ENCODE measurements at places on chromosomes 16 and 17. TPM values are rescaled to one million over a fixed set of nuclear protein-coding genes. Genes with fewer than 3 reads are reported as not detected.

The NDRG4 gene
- total RNA-seq = 27.6 TPM

The ARRB2 gene
- total RNA-seq = 12.3 TPM

The MEIOB gene
- total RNA-seq = 0.38 TPM

The KRTAP9-4 gene
- not detected for total RNA-seq

The SEPTIN12 gene
- total RNA-seq = not detected

The ZFPM1 gene
- total RNA-seq = 1.4 TPM

The MEOX1 gene
- not detected for total RNA-seq

The TBC1D3D gene
- not detected for total RNA-seq

The GINS3 gene
- 34.0 TPM for total RNA-seq

The PSMB10 gene
- 28.8 TPM for total RNA-seq

The STH gene
- not detected for total RNA-seq

DNA sequence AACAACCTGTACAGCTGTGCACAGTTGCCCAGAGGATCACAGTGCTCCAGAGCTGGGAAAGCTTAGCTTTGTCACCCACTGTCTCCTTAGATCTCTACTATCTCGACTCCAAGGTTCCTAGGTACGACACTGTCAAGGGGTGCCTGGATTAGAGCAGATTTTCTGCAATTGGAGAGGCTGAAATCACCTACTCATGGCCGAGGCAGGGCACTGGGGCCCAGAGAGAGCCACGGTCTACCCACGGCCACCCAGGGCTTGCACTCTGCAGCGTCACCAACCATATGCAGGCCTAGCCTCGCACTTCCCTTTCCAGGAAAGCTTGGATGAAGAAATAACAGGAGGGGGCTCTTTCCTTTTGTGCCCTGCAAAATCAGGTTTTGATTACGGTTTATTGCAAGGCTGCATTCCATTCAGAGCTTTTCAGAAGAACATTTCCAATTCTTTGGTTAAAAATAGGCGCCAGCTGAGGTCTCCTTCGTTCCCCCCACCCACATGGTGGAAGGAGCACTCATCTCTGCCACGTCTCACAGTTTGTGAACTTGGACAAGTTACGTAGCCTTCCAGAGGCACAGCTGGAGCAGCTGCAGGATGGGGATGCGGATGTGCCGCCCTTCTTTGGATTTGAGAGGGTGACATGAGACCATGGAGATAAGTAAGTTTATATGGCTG, 80.0 kb downstream of the IRX5 start:
- DNase-seq = no peak

DNA sequence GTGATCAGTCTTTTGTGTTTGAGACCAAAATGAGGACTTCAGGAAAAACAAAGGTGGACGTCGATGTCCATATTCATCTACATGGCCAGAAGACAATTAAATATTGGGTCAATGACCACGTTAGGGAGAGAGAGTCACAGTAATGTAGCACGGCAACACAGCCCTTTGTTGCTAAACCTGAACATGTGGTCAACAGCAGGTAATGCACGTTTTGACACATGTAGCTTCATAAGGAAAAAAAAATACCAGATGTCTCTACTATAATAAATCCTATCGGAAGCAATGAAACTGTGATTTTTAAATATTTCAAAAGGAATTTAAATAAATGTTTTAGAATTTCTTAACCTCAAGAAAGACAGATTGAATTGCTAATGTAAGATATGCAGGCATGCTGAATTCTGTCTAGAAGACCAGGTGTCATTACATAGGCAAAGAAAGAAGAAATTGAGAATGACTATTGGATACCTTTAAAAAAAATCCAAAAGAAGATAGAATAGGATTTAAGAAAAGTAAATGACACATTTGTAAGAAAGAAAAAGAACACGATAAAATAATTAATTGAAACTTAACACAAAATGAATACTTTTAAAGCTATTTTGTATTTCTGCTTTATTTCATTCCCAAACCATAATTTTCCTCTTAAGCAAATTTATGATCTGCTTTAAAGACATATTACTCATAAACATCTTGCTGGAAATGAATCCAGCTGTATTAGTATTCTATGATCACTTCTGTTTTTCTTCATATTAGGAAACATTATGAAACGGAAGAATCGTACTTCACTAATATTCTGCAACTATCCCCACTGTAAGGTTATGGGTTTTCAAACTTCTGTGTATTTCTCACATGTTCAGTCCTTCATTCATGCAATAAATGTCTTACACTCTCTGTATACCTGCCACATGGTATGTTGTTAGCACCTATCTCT, 30.1 kb downstream of the ABCA8 start:
- DNase-seq = no peak

DNA sequence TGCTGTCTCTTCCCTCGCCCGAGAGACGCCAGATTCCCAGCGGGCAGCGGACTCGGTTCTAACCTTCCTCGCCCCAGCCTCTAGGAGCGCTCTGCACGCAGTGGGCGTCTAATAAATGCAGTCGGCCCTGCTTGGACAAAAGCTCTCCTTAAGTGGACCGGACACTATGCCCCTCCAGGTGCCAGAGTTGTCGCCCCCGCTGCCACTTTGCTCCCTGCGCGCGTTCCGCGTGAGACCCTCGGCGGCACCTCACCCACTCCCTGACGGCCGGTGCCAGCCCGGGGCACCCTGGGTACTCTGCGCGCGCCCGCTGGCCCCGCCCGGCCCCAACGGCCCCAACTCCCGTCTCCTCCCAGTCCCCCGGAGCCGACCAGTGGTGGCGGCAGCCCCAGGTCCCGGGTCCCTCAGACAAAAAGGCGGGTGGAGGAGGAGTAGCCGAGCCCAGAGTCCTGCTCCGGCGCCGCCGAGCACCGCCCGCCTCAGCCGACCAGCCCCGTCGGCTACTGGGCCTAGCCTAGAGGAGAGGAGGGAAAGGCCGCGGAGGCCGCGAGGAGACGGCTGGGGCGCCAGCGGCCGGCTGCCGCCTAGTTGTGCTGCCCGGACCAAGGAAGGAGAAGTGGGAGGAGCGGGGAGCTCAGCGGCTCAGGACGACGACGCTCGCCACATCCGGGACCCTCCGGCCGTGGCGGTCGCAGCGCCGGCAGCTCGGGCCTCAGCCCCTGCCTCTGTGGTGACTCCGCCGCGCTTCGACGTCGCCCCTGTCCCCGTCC, 123.0 kb downstream of the GOSR1 start:
- peak; percentile 53 for DNase-seq

DNA sequence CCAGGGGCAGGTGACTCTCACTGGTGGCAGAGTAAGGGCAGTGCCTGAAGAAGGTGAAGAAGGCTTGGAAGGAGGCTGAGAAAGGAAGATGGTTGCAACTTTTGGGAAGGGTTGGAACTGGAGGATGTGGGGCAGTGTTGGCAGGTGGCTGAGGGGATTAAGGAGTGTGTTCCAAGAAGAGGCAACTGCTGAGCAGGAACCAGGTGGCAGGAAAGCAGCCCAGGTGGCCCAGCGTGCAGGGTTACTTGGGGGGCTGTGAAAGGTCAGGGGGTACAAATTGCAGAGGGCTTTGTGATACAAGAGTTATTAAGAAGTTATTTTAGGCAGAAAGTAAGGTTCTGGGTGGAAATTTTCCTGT, 28.6 kb downstream of the WSCD1 start:
- DNase-seq = no peak

- DNase-seq = no peak
Measured at GRCh38 chr16:1991135-1991551, 1.4 kb downstream of the SYNGR3 start.

GRCh38 chr17:61709567-61709966, 118.5 kb upstream of the NACA2 start:
- no peak for DNase-seq

DNA sequence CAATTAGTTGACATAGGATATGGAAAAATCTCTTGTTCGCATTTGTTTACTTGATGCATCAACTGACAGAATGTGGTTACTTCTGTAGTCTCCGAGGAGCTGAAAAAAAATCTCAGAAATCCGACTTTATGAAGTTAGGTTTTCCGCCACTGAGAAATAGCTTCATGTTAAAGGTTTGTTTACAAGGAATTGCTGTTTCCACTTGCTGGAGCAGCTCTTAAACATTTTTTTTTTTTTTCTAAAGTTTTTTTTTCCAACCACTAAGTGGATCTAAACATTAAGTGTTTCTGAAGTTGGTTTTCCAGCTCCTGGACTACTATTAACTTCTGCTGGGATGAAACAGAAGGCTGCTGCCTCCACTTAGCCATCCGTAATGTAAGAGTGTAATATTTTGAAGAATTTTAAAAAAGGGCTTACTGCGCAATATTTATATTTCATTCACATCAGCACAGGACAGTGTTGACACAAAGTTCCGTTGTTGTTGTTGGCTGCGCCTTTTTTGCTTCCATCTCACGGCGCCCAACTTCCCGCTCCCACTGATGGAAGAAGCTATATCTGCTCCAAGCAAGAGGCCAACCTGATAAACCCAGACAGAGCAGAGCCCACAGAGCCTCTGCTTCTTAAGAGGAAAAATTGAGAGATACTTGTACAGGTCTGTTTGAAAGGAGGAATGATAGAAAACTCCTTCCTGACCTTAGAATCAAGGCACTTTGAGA, 167.7 kb upstream of the KCNJ16 start:
- no peak for DNase-seq

GRCh38 chr16:11163761-11164261, 92.2 kb downstream of the SOCS1 start:
- DNase-seq = no peak

- DNase-seq = no peak
Measured at GRCh38 chr16:27273330-27273669, 4.7 kb upstream of the NSMCE1 start.

DNA sequence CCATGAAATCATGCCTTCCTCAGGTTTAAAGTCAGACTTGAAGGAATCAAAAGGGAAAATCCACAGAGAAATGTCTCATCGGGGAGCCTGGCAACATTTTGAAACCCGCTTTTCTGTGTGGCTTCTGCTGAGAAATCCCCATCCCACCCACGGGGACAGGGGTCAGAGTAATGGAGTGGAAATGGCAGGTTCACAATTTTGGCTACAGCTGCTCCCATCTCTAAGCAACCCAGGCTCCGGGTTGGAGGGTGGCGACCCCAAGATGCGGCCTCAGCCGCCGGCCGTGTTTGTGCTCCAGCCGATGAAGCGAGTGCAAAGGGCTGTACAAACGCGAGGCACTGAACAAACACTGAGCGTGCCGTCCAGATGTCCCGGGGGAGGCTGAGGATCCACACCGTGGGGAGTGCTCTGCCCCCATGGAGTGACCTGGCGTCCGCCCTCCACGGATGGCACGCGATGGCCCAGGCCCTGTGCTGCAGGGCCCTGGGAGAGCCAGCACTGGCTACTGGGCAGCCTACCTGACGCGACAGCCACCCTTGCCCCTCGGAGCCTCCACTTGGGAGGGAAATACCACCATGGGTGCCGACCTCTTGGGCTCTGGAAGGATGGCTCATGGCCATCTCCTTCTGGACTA, 22.2 kb downstream of the SLC43A2 start:
- DNase-seq = no peak

- DNase-seq = no peak
Measured at GRCh38 chr17:78709119-78709681, 72.9 kb downstream of the CYTH1 start.

DNA sequence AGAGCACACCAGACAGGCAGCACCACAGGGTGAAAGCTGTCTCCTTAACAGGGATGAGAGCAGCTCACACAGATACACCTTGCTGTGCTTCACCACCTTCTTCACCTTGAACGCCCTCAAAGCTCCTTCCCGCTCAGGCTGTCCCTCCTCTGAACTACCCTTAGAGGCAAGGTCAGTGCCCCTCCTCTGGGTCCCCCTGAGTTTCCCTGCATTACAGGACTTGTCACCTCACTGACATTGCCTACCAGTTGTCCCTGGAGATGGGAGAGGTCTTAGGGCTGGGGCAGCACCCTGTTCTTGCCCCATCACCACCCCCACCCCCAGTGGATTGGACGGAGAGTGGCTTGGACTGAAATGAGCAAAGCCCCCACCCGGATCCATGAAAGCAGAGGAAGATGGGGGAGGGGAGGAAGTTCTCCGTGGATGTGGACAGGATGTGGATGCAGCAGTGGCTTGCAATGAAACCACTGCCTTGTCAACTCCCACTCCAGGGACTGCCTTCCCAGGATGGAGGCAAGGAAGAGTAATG, 73.2 kb upstream of the CDH5 start:
- DNase-seq = no peak

GRCh38 chr17:30224419-30224960, 11.0 kb downstream of the SLC6A4 start:
- no peak for DNase-seq

DNA sequence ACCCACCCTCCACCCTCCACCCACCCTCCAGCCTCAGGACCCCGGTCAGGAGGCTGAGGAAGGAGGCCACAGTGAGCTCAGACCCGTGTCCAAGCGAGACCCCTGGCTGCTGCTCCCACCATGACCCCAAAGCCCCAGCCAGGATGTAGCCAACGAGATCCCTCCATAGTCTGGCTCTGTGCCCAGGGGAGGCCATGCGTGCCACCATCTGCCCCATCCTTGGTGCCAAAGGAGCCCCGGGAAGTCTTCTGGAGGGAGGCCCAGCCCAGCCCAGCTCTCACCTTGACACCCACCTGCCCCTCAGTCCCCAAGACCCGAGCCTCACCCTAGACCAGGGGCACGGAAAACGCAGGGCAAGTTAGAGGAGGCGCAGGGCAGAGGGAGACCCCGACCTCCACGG, 34.2 kb downstream of the PIEZO1 start:
- no peak for DNase-seq

GRCh38 chr16:54519161-54519695, 232.6 kb upstream of the IRX3 start:
- no peak for DNase-seq

- peak; percentile 99 for DNase-seq
Measured at GRCh38 chr16:80027007-80027965, 426.7 kb upstream of the MAF start.

GRCh38 chr16:89375021-89375420, 115.3 kb downstream of the ANKRD11 start:
- no peak for DNase-seq

DNA sequence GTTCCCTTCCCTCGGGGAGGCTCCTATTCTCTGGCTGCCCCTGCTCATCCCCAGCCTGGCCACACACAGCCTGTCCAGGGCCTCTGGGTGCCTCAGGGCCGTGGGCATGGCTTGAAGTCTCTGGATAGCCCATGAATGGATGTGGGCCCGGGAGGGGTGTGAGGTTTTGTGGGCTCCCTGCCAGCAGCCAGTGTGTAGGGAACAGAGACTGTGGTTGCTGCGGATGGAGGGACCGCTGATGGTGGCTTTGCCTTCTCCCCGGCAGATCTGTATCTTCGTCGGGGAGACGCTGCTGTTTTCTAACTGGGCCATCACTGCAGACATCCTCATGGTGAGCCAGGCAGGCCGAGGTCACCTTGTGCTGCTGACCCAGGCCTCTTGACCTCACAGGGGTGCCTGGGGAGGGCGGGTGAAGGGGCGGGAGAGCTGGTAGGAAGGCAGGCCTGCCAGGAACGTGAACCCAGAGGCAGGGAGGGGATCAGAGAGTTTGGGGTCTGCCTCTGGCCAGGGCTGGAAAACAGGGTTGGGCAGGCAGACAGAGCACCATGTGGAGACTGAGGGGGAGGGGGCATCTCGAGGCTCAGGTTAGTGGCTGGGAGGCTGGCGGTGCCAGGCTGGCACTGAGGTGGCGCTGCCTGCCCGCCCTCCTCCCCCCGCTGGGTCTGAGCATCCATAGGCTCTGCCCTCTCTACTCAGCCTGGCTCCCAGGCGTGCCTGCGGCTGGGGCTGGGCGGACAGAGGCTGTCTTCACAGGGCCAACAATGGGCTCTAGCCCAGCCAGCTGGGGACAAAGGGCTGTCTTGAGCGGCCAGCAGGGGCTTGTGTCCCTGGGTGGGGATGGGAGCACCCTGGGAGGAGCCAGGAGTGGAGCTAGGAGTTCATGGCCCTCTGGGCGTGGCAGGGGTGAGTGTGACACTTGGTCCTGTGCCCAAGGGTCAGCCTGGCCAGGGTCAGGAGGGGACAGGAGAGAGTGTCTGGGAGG, 21.4 kb downstream of the MYBBP1A start:
- DNase-seq = peak; percentile 21

Measured in A172 (cell line).